ENCODE measurements at places on chromosomes 16 and 17.

DNA sequence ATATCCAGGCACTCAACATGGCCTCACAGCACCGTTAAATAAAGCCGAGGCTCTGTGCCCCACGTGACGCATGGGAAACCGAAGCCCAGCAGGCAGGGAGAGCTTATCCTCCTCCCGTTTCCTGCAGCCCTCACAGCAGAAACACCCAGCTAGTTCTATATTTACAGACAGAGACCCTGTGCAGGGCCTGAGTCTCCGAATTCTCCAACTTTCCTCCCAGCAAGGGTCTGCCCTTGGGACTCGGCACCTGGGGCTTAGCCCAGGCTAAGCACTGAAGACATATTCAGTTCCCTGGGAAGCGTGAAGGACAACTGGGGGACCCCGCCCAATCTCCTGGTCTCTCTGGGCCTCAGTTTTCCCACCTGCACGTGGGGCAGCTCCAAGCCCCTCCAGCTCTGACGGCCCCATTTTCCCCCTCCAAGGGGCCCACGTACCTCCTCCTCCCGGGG, 29.2 kb downstream of the TRPV3 start:
- DNase-seq: no peak

GRCh38 chr16:14146445-14146844, 75.3 kb downstream of the MRTFB start:
- no peak for DNase-seq

GRCh38 chr17:81537343-81537855, 9.2 kb downstream of the FSCN2 start:
- peak; percentile 45 for DNase-seq

DNA sequence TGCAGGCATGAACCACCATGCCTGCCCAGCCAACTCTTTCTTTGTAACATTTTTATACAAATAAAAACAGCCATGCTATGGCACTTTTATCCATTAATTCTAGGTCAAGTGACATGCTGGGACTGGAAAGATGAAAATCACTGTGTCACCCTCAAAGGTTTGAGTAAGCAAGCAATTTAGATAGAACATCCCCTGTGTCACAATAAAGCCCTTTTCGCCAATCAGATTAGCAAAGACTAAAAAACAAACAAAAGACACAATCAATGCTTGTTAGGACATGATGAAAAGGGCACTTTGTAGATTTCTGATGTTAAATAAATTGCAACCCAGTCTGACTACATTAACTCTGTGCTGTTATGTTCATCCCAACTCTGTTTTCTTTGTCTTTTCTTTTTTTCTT, 26.4 kb downstream of the CHP2 start:
- DNase-seq: no peak

- DNase-seq: no peak
Measured at GRCh38 chr16:11367483-11367906, 22.2 kb downstream of the RMI2 start.

DNA sequence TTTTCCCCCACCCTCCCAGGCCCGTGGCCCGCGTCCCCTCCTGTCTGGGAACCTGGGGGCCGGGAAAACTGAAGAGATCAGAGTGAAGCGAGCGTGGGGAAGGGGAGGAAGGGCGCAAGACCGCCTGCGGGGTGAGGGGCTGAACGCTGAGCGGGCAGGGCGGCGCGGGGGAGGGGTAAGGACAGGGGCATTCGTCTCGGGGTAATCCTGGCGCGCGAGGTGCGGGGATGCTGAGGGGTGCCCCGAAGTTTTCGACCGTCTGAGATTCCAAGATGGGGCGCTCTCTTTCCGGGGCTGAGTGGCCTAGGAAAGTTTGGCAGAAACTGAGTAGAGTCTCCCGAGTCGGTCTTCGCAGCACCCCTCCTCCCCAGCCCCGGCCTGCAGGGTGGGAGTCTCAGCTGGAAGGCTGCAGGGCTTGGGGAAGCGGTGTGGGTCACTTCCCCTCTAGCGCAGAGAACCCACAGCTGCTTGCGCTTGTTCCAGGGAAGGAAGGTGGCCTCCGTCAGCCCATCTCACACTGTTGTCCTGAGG, 555 bp downstream of the TTYH2 start:
- DNase-seq: no peak

DNA sequence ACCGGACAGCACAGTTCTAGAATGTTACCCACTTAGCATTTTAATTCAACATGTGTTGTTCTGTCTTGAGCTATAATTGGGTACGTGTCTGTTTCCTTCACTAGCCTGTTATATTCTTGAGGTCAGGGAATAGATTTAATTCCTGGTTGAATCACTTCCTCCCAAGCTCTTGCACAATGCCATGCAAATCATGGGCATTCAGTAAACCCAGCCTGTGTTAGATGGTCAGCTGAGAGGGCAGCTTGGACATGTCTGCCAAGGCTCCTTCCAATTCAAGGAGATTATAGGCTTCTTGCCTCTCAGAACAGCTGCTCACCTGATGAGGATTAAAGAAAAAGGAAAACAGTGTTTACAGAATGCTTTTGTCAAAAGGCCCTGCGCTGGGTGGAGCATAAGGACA, 12.6 kb downstream of the C1QTNF1 start:
- DNase-seq: no peak

GRCh38 chr17:82831041-82831817, 8.6 kb downstream of the ZNF750 start:
- DNase-seq: no peak

DNA sequence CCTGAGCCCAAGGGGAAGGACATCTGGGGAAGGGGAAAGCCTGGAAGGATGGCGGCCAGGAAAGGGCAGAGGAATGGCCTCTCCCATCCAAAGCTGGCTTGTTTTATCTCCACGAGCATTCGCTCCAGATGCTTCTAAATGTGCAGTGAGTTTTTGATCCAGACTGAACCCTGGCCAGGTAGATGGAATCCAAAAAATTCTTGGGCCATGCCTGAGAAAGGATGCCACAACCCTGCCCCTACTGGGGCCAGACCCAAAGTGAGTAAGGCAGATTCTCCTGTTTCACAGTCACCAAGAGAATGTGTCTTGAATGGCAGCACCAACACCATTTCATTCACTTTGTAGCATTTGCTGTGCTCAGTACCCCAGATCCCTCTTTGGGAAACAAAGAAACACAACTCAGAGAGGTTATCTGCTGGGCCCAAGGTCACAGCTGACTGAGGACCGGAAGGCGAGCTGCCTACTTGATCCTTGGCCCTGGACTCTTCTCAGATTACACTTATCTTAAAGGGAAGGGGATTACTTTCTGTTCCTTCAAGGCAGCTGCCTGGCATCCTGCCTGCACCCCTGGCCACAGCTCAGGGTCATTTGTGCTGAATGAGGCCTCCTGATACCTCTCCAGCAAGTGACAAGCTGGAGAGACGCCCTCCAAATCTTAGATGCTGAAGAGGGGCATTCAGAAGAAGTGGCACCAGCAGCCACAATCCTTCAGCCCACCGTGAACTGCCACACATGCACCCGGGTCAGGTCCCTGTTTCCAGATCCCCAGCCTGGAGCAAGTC, 3.6 kb downstream of the LRRC75A start:
- no peak for DNase-seq

GRCh38 chr17:55149485-55149884, 115.3 kb upstream of the HLF start:
- no peak for DNase-seq

- no peak for DNase-seq
Measured at GRCh38 chr16:64841482-64841881, 280.4 kb downstream of the CDH11 start.

DNA sequence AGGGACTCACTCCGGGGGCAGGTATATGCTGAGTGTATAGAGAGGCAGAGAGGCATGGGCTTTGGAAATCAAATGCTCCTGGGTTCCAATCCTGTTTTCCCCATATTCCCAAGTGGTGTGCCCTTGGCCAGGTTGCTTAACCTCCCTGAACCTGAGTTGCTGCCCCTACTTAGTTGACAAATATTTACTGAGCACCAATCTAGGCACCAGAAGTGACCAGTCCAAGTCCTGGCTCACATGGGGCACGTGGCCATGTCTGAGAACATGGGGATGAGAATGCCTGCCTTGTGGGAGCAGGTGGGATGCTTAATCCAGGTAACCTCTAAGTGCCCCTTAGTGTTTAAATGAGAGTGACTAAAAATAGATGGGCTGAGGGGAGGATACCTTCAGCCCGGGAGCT, 4.2 kb downstream of the SOCS3 start:
- no peak for DNase-seq

DNA sequence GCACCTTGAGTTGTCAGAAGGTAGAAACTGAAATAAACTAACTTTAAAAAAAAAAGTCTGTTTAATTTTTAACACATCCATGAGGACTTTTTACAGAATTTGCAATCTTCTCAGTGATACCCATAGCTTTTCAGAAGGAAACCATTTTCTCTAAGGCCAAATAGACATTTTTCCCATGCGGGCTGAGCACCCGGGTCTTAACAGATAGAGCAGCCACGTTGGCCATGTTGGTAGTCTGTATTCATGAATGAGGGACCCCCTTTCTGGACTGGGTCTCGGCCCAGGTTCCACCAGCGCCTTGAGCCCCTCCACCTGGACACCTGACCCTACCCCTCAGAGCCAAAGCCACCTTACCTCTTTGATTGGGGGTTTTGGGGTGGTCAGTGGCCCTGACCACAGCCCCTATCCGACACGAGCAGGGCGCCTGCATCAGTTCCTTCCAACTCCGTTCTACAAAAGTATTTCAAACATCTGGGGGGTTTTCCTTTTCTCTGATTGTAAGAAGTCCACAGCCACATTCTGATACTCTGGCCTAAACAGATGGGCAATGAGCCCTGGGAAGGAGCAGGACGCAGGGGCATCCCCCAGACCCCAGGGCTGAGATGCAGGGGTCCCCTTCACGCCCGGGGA, 18.0 kb downstream of the CIBAR2 start:
- no peak for DNase-seq

DNA sequence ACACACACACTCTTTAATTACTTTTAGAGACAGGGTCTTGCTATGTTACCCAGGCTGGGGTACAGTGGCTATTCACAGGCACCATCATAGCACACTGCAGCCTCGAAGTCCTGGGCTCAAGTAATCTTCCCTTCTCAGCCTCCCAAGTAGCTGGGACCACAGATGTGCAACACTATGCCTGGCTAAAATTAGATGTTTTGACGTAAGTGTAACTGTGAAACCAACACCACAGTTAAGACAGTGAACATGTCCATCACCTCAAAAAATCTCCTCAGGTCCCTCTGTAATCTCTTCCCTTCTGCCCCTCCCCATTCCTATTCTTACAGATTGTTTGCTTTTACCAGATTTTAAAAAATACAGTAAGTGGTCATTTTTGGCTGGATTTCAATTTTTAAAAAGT, 66.7 kb downstream of the RPGRIP1L start:
- no peak for DNase-seq

DNA sequence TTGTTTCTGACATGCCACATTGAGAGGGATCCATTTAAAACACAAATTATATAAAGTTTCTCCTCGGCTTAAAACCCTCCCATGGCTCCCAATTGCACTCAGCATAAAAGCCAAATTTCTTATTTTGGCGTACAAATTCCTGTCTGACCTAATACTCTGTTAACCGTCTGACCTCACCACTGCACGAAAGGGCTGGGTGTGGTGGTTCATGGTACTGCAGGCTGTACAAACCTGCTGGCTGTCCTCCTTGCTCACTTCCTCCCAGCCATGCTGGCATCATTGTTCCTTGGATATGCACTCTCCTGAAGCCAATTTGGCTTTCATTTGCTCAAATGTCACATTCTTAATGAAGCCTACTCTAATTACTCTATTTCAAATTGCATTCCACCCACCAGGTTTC, 301.6 kb upstream of the C16orf82 start:
- DNase-seq: no peak

GRCh38 chr16:14486520-14487303, 143.3 kb downstream of the PARN start:
- DNase-seq: no peak

DNA sequence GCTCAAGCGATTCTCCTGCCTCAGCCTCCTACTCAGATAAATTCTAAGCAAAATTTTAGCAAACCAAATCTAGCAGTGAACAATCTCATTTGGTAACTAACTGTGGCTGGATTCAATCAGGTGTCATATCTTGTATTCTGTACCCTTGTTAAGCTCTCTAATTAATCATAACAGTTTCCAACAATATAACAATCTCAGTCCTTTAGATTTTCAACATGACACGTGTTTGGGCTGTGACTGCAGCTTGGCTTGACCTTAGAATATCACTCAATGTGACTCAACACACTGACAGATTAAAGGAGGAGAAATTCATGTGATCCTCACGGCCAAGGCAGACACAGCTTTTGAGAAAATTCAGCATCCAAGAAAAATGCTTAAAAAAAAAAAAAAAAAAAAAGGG, 133.6 kb downstream of the BANP start:
- no peak for DNase-seq

DNA sequence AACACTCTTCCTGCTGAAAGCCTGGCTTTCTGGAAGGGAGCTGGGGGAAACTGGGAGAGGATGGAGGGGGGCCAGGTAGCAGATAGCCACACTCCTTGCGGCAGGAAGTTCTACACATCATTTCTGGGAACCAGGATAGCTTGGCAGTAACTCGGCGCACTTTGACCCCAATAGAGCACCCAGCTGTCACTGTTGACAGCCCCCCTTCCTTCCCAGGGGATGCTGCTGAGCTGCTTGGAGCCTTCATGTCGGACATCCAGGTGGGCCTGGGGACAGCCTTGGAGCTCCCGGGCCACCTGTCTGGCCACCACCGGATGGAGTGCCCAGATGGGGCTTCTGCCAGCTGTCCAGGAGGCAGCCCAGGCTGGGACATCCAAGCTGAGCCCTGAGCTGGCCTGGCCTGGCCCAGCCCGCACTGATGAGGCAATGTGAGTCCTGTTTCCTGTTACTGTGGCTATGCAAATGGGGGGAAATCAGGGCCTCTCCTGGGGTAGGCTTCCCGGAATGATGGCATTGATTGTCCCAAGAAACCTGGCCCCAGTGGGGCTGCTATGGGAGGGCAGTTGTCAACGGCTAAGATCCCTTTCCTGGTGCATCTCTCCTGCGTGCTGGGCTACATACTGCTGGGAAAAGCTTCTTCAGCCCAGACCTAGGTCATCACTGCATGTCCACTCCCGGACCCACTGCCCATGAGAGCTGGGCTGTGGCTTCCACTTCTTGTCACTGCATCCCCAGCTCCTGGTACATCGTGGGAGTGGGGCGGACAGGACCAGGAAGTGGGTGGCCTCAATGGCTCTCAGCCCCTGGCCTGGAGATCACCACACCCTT, 50.0 kb downstream of the SOCS1 start:
- DNase-seq: no peak

DNA sequence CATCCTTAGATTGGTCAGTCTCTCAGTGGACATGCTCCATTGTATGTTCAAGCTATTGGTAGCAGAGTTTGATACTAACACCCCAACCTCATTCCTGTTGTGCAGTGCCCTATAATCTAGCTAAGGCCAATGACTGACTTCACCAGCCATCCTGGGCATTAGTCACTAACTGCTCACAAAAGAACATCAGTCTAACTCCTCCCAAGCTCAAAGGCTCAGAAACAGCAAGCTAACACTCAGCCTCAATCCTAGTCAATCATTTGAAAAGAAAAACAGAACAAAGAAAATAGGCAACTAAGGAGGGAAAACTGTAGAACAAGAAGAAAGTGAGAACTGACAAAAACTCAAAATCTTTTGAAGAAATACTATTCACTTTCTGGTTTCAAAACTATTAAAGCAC, 199.1 kb upstream of the C17orf78 start:
- DNase-seq: no peak
